ENCODE measurements at places on chromosomes 1 and 21.

GRCh38 chr1:210516092-210516656 is 187.5 kb downstream of the HHAT start:
- DNase-seq, result no peak

DNA sequence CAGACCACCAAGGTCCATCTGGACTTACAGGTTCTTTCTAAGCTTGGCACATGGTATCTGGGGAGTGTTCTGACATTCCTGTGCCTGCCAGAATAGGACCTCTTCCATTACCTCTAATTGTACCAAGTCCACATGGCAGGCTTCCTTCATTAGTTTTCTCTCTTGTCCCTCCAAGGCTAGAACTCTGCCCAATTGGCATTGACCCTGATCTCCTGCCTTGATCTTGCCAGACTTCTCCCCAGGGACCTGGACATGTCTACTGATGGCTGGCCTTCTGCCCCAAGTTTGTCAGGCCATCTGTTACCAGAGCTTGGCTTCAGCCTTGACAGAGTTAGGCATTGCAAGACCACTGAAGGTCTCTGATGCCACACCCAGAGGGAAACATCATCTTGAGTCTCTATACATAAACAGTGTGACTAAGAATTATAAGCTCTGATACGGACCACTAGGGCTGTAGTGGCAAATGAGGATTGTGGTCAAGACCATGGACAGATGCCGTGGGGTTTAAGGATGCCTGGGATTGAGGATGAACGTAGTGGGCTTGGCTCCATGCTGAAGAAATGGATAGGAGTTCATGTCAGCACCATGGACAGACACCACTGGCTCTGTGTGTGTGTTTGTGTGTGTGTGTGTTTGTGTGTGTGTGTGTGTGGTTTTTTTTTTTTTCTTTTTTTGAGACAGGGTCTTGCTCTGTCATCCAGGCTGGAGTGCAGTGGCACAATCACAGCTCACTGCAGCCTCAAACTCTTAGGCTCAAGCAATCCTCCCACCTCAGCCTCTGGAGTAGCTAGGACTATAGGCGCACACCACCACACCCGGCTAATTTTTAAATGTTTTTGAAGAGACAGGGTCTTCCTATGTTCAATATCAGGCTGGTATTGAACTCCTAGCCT is 19.5 kb upstream of the PSMB2 start:
- DNase-seq, result peak; percentile 34

DNA sequence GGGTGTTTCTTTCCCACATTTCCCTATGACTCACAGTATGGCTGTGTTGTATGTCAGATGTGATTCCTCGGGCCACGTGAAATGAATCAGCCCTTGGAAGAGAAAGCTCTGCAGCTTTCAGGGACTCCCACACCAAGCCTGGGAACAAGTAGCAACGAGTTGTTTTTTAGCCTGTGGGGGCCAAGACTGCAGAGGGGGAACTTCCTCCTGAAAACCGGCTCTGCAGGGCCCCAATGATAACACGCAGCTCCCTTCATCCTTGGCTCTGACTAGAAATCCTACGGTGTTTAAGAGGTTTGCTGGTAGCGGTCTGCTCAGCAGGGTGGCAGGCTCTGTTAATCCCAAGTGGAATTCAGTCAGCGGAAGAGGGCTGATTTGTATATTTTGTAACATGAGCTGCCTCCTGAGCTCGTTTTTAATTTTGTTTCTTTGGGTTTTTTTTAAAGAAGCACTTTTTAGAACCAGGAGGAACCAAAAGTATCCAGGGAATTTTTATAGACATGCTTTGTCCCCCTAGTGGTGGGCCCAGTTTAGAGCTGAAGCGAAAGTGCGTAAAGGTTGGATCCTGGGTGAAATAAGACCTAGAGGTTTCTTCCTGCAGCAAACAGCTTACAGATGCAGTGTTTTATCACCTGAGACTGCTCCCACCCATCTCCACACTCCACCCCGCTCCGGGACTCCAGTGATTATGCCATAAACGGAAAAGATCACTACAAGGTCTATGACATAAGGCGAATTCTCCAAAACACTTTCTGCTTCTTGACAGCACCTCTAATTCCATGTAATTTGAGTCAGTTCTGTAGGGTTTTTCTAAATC is 48.8 kb downstream of the LAMC2 start:
- DNase-seq, result no peak

GRCh38 chr1:202073206-202073605 is 49.5 kb upstream of the GPR37L1 start:
- DNase-seq, result no peak

DNA sequence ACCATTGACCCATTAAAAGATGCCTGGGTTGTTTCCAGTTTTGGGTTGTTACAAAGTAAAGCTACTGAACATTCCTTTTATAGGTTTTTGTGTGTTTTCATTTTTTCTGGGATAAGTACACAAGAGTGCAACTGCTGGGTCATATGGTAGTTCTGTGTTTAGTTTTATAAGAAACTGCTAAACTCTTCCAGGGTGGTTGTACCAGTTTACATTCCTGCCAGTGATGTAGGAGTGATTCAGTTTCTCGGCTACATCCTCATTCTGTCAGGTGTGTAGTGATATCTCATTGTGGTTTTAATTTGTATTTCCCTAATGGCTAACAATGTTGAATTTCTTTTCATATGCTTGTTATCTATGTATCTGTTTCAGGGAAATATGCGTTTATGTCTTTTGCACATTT is 58.5 kb upstream of the DNAJC6 start:
- no peak for DNase-seq

DNA sequence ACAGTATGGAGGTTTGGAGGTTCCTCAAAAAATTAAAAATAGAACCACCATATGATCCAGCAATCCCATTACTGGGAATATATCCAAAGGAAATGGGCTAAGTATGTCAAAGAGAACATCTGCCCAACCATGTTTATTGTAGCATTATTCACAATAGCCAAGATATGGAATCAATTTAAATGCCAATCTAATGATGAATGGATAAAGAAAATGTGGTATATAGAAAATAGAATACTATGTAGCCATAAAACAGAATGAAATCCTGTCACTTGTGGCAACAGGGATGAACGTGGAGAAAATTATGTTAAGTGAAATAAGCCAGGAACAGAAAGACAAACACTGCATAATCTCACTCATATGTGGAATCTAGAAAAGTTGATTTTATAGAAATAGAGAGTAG is 201.7 kb upstream of the AJAP1 start:
- DNase-seq, result no peak

GRCh38 chr1:88089961-88090360 is 594.1 kb upstream of the PKN2 start:
- no peak for DNase-seq

GRCh38 chr1:59978511-59978910 is 51.9 kb upstream of the CYP2J2 start:
- DNase-seq, result no peak

DNA sequence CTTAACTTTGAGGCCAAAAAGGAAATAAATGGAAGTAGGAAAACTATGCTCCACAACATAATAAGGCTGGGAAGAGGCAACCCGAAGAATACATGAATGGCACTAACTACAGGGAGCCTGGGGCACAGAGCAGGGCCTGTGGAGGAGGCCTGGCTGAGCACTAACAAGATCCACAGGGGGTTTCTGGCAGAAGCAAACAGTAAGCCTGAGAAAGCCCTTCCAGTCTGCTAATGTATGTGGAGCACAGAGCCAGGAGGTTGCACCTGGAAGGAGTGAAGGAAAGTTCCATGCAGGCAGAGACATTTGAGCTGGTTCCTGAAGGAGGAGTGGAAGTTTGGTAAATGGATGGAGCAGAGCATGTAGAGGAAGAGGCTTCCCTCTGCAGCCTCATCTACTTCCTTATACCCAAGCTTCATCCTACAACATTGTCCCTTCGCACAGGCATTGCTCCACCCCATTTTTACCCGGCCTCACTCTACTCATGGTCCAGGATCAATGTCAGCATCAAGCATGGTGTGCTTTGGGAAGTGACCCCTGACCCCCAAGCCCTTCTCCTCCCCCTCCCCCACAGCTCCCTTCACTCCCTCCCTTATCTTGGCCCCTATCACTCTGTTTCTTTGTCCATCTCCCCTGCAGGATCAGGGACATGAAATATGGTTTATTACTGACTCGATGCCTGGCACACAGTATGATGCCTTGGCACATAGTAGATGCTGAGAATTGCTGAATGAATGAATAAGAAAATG is 23.3 kb downstream of the SHISA4 start:
- DNase-seq, result no peak

GRCh38 chr1:150365941-150366340 is 2.0 kb downstream of the RPRD2 start:
- DNase-seq, result no peak

DNA sequence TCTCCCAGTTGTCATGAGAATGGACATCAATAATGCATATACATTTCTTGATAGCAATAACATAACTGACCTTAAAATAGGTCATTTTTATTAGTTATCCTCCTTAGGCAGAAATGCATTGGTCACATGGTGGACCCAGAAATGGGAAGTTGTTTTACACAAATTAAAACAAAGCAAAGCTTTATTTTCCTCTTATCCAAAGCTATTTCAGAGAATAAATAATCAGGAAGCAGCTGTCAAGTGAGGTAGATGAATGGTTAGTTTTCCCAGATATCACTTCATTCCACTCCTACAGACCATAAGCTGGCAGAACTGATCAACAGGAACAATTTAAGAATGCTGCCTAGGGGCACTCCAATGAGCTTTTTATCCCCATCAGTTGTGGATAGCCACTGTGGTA is 16.0 kb upstream of the OLIG1 start:
- DNase-seq, result no peak

GRCh38 chr21:26900980-26901379 is 55.8 kb upstream of the ADAMTS1 start:
- no peak for DNase-seq

GRCh38 chr1:212955098-212955497 is 4.8 kb downstream of the VASH2 start:
- DNase-seq, result no peak

GRCh38 chr1:219755234-219755633 is 142.3 kb upstream of the ZC3H11B start:
- no peak for DNase-seq

DNA sequence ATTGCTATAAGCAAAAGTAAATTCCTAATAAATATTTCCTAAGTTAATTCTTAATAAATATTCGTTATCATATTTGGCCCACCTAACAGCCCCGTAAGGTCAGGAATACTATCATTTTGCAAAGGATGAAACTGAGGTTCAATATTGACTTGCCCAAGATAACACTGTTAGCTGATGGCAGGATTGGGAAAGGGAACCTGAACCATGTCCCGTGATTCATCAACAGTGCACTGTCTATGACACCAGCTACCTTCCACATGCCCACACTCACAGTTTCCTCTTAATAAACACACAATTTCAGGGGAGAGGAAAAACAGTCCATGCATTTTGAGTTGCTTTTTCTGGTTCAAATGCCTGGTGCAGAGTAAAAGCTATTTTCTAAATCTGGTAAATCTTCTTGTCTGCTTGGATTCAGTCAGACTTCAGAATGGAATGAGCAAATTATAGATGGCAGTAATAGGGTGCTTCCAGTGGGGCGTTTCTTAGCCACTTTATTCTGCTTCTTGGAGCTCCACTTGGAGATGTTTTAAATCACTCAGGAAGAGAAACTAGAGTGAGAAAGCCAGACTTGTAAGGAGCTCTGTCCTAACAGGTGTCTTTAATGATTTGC is 354.6 kb downstream of the PDE4B start:
- DNase-seq, result no peak

DNA sequence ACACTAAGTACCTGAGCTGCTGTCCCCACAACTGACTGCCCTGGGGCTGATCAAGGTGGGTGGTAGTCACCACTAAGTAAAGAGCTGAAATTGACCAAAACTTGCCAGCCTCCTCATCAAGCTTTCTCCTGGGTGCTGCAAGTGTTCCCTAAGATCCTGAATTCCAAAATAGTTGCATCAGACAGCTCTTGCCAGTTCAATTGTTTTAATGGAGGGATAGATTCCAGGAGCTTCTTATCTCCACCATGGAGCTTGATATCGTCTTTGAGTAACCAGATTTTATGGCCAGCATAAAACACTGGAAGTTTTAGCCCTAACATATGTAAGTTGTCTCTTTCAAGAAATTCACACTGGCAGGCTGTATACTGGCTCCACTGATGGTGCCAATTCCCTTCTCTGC is 90.3 kb downstream of the NID1 start:
- DNase-seq, result no peak

GRCh38 chr21:44649521-44650100 is 3.4 kb downstream of the KRTAP10-11 start:
- DNase-seq, result no peak

DNA sequence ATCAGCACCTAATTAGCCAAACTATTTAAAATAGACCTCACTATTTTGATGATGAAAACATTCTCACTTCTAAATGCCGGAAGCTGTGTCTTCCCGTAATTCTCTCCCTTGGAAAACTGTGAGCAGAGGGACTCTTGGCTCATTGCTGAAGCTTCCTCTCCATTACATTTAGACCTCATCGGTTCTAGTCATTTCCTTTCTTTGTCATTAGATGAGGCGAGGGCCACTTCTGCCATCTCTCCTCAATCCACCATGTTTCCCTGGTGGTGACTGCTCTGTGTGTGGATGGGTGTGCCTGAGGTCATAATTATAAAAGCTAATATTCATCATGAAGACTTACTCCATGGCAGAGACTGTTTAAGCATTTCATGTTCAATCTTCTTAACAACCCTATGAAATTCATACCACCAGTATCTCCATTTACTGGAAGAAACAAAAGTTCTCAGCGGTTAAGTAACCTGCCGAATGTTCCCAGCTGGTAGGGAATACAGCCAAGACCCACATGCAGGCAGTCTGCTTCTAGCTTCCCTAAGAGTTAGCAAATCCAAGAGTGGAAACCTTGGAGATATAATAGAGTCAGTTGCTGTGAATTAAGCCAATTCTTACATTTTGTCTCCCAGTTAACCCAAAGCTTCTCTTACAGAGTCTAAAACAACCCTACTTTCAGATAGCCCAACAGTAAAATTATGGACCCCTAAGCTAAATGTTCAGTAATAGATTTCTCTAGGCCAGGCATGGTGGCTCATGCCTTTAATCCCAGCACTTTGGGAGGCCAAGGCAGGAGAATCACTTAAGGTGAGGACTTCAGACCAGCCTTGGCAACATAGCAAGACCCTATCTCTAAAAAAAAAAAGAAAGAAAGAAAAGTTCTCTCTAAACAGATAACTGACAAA is 156.2 kb downstream of the ZBTB18 start:
- no peak for DNase-seq

Data from activated naive CD4-positive, alpha-beta T cell treated with anti-CD3 and anti-CD28 coated beads, Interleukin-2, amount 10 ng/mL, durations not matched to agents 7 days and 5 days (primary cell).